ENCODE measurements at places on chromosomes 6 and 20.

GRCh38 chr20:46011631-46012482 is 3.1 kb downstream of the MMP9 start:
- no peak for DNase-seq

- DNase-seq, result peak; percentile 26
Observed at GRCh38 chr20:51380401-51381385, 161.8 kb downstream of the NFATC2 start.

DNA sequence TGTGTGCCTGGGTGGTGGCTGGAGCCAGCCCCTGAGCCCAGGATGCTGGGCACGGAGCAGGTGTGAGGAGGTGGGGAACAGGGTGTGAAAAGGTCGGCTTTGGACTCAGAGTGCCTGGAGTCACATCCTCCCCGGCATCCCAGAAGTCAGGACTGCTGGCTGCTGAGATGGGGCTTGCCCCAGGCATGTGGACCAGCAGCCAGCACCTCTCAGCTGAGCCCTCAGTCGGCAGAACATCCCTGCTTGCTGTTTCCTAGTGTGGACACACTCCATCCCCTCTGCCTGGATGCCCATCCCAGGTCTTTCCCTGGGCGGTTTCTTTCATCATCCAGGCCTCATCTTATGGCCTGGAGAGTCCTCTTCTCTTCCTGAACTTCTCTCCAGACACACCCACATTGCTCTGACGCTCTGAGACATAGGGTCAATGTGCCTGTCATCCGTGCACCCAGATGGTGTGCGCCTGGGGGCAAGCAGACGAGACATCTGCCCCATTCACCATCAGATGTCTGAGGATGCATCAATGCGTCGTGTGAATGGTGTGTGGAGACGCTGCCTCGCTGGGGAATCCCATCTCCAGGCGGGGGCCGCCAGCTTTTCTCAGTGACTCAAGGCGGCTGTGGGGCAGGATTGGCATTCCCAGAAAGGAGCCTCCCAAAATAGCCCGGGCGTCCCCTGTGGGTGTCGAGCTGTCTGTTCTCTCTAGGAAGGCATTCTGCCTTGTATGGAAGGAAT is 104.2 kb downstream of the SYCP2 start:
- DNase-seq, result peak; percentile 51

GRCh38 chr6:28867086-28867409 is 56.7 kb downstream of the TRIM27 start:
- peak; percentile 74 for DNase-seq

DNA sequence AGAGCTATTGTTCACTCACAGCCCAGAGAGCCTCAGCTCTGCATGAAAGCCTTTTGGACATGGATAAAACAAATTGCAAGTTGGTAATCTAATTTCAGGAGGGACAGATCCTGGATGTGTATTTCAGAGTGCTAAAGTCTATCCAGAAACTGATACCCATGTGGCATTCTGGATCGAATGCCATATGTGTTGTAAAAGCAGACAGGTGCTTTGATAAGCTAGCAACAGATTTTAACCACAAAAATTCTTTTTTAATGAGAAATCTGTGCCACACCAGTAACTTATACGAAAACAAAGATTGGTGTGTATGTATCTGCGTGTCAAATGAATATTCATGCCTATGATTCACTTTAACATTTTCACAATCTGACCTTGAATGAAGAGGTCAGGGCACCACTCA is 936.6 kb upstream of the MAP3K7 start:
- DNase-seq, result peak; percentile 5

GRCh38 chr6:76217606-76218005 is 145.1 kb upstream of the IMPG1 start:
- no peak for DNase-seq

DNA sequence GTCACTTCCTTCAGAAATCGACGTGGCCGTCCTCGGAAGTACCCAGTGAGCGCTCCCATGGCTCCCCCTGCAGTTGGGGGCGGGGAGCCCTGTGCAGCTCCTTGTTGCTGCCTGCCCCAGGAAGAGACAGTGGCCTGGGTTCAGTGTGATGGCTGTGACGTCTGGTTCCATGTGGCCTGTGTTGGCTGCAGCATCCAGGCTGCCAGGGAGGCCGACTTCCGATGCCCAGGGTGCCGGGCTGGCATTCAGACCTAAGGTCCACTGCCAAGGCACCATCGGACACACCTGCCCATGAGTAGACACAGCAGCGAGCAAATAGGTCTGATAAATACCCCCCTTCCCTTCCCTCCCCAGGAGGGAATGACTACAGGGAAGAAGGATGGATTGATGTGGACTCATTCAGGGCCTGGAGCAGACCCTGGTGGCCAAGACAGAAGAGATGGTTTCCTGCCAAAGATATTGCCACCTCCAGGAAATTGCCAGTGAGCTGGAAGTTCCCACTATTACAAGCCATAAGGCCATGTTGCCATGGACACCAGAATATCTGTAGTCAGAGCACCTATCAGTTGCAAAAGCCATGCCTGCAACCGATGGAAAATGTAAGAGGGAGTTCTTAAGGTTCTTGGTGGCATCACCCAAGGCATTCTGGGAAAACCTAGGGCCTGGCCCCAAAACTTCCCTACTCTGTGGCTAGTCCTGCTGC is 4.2 kb downstream of the TCF19 start:
- no peak for DNase-seq

GRCh38 chr6:130671119-130671518 is 156.1 kb upstream of the SMLR1 start:
- no peak for DNase-seq

DNA sequence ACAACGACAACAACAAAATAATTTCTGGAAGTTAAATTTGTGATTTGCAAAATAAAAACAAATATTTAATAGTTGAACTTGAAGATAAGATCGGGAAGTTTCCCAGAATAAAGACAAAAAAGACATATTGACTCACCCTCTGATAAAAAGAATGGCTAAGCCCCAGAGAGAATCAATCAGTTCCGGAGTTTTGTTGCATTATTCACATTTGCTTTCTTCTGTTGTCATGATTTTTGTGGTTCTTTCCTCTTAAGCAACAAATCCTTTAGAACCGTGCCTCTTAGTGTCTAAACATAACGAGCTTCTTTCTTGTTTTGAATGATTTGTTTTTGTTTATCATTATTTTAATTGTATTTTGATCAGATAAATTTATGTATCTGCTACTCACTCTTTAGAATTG is 337.7 kb upstream of the PRND start:
- DNase-seq, result peak; percentile 25

GRCh38 chr20:37804584-37805566 is 98.1 kb upstream of the VSTM2L start:
- no peak for DNase-seq

Measured in tongue (tissue), 3 donors.